ENCODE measurements at places on chromosomes 4 and X.

- DNase-seq, result no peak
These were observed 179.1 kb upstream of the MAB21L2 start for GRCh38 chr4:150402871-150403272.

GRCh38 chr4:178481564-178481963 lies 1039.3 kb upstream of the AGA start:
- DNase-seq, result no peak

DNA sequence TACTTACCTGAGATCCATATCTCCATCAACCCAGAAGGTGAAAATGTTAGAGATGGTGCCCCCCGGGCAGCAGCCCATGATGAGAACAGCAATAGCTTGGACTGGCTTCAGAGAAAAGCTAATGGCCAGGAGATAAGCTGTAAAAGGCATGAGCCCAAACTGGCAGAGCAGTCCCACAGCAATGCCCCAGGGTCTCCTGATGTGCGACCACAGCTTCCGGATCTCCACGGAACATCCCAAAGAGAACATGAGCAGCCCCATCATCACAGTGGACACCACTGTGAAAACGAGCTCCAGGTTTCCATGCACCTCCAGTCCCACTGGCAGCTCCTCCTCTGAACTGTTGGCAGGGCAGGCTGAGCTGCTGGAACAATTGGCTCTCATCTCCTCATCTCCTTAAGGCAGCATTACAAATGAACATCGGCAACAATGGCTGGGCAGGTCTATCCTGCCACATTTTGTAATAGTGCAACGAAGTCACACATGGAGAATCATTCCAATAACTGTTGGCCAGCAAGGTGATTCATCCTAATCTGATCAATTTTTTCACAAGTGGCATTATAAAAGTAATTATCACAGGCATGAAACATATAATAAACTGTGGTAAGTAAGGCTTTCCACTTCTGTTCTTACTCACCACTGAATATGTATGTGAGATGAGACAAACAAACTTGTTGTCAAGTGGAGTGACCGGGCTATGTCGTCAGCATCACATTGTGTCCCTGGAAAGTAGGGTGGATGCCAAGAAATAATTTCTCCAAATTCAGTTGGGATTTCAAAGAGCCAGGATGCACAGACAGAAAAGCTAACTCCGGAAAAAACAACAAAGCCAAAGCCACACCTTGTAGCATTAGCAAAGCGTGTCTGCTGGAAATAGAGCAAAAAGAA lies at the start of gene SLC10A6:
TSS of gene SLC10A6 (minus strand) at position 653 of the 888 bp plus-strand sequence. CDS start at position 384, 269 bp downstream.
- no peak for DNase-seq

DNA sequence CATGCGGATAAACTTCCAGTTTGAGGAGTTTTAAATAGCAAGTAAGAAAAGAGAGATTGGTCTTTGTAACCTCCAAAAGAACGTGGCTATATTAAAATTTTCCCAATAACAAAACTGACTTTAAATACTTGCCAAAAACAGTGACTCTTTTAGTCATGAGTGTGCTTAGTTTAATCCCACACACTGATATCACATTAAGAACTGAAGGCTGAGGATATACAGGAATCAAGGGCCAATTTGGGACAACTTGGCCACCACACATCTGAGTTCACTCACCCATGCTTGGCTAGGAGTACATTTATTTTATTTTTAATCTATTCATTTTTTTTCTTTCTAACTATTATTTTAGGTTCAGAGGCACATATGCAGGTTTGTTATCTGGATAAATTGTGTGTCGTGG lies 110.2 kb downstream of the APBB2 start:
- DNase-seq, result no peak

GRCh38 chr4:114773339-114773738 lies 174.7 kb downstream of the UGT8 start:
- no peak for DNase-seq

DNA sequence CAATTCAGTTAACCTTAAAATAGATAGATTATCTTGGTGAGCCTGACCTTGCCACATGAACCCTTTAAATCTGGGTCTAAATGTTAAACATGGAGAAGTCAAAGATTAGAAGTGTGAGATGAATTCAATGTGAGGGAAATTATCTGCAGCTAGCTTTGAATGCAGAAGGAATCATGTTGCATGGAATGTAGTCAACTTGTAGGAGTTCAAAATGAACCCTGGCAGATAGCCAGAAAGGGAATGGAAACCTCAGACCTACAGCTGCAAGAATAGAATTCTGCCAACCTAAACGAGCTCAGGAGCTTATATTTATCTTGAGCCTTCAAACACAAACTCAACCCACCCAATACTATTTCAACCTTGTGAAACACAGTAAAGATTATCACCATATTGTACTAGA lies 632.5 kb downstream of the KCTD8 start:
- no peak for DNase-seq

DNA sequence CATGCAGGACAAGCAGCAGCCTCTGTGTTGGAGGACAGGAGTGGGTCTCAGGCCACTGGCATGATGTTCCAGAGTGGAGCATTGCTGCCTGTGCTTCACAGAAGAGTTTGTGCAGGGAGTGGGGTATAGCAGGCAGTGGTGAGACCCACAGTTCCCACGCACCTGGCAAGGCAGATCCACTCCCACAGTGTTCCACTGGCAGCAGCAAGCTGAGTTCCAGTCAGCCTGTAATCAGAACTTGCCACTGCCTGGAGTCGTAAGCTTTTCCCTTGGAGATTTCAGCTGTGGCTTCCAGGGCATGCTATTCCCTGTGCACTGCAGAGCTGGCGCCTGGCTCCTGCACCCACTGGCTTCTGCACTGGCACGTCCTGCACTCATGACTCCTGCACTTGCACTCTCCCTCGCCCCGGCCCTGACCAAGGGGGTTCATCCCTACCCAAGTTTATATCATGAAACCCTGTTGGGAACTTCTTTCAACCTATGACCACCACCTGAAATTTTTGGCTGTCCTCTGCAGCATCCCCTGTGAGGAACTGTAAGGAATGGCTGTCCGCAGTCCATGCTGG lies 1144.3 kb downstream of the RAPGEF2 start:
- no peak for DNase-seq

DNA sequence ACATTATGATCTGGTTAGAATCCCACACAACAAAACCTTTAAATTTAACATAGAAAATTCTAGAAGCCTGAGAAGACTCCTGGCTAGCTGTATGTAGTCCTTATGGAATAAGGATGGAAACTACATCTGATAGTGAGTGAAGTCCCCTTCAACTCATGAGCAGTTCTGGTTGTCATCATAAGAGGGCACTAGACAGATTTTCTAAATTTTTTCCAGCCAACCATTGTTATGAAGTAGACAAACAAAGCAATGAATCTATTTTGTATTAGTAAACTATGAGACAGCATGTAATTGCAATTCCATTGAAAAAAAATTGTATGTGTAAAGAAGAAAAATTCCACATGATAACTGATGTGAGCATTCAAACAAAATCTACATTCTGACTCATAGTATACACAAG lies 35.2 kb downstream of the PWWP3B start:
- DNase-seq, result no peak

GRCh38 chr4:168892475-168892874 lies 117.6 kb downstream of the CBR4 start:
- DNase-seq, result no peak

All from T follicular helper cell (primary cell).